Retina (tissue), 1 donor: ENCODE measurements at places on chromosomes 11 and 22.

DNA sequence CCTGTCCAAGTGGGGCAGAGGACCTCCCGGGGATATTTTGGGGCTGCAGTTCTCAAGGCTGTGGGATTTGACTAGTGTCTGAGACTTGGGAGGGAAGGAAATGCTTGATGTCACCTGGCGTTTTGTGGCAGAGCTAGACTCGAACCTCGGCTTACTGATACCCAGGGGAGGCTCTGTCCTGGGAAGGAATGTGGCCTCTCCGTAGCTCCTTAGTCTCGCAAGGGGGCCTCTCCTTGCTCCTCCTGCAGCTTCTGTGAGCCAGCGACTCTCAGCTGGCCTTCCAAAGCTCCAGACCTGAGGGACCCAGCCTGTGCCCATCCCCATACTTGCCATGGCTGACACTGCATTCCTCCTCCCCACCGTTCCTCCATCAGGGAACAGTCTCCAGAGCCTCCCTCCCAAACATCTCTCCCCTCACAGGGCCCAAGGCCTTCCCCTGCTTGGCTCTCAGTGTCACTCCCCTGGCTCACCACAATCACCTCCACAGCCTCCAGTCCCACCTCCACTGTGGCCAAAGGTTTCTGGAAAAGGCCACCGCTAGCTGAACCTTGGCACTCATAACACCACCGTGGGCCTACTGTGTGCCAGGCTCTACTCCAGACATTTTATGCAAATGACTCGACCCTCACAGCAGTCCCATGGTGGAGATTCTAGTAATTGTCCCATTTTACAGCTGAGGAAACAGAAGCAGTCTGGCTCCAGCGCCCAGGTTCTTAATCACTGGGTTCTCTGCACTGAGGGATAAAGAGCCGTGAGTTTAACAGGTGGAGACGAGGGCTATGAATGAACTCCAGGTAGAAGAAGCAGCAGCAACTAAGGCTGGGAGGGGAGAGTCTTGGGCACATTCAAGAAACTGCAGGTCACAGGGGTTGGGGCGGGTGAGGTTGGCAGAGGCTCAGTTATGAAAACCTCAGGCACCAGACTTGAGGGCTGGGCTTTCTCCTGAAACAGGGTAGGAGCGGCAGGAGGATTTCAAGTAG lies 12.1 kb downstream of the P2RY2 start:
- no peak for DNase-seq

GRCh38 chr11:131511794-131512193 lies 141.4 kb downstream of the NTM start:
- DNase-seq: peak; percentile 56

DNA sequence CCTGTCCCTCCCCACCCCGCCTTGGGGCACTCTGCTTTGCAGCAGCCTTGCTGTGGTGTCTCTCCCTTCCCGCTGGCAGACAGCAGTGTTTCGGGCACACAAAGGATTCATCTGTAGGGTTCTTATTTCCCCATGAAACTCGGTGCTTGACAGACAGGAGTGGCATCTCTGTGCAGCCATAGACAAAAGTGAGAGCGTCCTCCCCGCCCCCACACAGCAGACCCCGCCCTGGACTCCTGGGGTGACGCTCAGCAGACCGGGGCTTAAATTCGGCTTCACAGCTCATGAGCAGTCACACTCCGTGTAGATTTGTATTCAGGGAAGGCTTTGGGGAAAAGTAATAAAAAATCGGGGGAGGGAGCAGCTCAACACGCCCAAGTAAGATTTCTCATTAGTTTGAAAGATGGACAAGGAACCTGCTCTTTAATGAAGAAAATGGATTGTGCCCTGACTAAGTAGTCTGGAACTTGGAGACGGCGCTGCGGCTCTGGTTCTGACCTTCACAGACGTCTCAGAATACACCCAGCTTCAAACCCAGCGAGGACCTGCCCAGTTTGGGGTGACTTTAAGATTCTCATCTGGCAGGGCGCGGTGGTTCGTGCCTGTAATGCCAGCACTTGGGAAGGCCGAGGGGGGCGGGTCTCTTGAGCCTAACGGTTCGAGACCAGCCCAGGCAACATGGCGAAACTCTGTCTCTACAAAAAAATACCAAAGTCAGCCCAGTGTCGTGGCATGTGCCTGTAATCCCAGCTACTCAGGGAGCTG lies 136.0 kb downstream of the CACNA1I start:
- DNase-seq: peak; percentile 55

- DNase-seq: no peak
Observed at GRCh38 chr11:26144291-26144690, 187.6 kb upstream of the ANO3 start.

DNA sequence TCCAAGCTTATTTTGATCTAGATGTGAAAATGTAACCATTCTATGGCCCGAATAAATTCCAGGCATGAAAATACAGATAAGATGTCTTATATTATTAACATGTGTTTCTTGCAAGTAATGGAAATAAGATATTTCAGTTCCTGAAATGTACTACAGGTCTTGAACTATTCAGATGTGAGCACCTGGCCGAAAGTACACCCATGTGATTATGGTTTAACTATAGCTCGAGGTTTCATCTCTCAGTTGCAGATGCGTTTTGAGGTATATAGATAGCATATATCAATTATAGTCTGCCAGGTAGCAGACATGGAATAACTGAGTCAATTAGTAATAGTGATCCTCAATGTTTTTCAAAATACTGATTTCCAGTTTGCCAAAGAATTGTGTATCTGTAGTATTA lies 68.3 kb downstream of the DDIAS start:
- no peak for DNase-seq

- no peak for DNase-seq
Observed at GRCh38 chr11:33835143-33835878, 56.6 kb downstream of the LMO2 start.

DNA sequence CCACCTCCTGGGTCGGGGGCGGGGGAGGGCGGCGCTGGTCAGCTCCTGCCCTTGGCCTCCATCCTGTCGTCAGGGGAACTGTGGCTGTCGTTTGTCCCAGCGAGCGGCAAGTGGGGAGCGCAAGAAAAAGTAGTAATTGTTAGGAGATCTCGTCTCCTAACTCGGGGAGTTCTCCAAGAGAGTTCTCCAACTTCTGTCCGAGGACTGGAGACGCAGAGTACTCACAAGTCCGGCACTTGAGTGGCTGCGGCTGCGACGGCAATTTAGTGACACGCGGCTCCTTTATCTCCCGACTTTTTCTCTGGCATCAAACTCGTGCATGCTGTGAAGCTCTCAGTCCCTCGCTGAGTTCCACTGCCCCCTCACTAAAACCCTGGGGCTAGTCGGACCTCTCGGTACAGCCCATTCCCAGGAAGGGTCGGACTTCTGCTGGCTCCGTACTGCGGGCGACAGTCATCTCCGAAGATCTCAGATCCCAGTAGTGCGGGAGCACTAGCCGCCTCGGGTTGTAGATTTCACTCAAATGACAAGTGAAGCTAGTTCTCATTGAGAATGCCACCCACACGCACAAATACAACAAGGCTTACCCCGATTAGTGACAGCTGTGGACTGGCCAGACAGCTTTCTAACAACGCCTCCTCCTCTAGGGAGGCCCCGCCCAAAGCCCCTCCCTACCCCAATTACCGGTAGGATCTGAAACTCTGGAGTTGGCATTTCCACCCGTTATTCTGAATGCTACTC lies at the start of gene PGR:
PGR (minus strand) TSS at position 611 of the 741 bp plus-strand sequence. CDS start 743 bp downstream, outside the sequence.
- DNase-seq: peak; percentile 76

DNA sequence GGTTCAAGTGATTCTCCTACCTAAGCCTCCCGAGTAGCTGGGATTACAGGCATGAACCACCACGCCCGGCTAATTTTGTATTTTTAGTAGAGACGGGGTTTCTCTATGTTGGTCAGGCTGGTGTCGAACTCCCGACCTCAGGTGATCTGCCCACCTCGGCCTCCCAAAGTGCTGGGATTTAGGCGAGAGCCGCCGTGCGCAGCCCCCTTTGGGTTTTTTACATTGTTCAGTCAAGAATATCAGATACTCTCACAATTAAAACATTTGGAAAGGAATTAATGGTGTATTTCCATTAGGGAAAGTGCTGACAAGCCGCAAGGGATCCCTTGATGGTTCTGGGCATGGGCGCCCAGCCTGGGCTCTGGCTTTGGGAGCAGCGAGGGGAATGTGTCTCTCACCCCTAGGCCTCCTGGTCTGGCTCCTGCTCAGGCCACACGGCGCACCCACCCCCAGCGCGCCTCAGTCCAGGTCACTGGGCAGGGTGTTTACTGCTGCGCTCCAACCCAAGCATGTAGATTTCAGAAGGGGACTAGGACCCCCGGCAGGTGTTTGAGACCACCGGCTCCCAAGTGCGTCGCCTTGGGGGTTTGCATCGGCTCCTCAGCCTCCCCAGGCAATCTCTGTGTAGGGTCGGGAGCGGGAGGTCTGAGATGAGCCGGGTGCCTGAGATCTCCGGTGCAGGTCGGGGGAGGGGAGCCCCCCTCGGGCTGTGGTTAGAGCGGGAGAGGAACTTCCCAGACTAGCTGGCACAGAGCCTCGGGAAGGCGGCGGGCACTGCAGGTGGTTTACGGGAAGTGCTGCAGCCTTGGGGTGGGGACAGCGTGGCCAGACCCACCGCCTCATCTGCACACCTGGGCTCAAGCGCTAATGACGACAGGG lies 809 bp upstream of the IRF7 start:
- no peak for DNase-seq

DNA sequence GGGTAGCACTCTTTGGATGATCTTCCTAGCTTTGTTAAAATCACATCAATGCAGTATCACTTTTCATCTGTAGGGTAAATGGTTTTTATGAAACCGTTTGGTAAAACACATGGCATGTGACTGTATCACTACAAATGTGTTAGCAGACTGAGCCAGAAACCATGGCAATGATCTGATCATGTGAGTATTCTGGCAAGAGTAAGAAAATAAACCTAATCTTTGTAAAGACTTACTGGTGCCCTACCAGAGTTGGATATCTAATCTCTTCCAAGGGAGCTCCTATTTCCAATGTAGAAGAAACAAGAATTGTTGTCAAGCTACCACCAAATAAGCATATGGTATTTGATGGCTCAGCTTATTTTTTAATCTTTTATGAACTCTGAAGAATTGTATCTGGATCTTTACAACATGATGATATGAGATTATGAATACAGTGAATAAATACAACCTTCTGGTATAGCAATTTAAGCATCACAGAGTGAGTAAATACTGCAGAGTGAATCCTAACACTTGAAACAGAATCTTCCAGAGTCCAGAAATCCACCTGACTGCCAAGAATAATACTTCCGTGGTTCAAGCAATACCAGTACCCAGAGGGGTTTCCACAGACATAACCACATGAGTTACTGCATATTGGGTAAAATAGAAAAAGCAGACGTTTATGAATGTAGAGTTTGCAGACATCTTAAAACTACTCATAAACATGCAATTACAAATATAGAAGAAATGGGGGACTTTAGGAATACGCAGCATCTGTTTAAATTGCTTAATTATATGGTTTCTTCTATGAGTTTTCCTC lies 238.8 kb downstream of the TTC28 start:
- no peak for DNase-seq

DNA sequence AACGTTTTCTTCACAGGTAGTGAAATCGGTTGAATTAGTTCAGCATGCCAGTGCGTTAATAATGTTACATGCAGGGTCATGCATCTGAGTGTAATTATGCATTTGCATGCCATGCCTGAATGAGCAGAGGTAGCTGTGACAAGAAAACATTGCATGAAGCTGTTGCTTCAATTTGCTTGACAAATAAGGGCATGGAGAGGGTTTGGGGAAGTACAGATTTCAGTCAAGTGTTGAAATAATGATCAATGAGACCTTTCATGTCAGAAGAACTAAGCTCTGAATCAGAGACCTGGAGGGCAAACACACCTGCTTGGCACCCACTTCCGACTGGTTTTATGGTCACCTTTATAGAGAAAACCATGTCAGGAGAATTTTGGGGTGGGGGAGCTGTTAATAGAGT lies 221.4 kb downstream of the DBX1 start:
- DNase-seq: no peak

- DNase-seq: peak; percentile 64
Observed at GRCh38 chr11:119315131-119316015, 1.6 kb downstream of the MCAM start.

DNA sequence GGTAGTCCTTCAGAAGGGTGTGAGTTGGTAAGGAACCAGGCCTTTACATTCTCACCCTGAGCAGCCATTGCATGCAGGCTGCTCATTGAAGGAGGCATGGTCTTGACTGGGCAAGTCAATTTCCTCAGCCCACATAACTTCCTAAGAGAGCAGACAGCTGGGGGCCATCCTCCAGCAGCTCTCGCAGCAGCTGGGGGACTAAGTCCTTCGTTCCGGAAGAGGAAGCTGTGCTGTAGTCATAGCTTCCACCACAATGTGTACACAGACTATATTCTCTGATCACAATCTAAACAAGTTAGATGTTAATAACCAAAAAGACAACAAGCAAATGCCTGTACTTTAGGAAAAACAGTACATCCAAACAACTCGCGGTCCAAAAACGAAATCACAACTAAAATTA lies 30.1 kb upstream of the MPPED1 start:
- DNase-seq: no peak

GRCh38 chr11:92870196-92870832 lies 99.1 kb upstream of the MTNR1B start:
- DNase-seq: no peak

DNA sequence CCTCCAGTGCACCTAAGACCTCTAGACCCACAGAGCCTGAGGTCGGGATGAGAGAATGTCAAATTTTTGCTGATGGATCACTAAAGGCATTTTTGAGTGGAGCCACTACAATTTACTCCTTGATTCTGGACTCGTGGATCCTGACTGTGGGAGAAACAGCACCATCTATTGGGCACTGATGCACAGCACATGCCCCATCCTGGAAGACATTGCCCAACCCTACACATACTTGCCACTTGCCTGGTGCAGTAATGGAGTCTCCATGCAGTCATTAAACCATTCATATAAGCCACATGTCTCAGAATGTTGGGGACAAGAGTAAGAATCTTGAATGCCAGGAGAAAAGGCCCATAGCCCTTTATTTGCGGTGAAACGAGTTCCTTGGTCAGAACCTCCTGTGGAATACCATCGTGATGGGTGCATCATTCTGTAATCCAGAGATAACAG lies 103.9 kb downstream of the GGTLC2 start:
- peak; percentile 62 for DNase-seq

DNA sequence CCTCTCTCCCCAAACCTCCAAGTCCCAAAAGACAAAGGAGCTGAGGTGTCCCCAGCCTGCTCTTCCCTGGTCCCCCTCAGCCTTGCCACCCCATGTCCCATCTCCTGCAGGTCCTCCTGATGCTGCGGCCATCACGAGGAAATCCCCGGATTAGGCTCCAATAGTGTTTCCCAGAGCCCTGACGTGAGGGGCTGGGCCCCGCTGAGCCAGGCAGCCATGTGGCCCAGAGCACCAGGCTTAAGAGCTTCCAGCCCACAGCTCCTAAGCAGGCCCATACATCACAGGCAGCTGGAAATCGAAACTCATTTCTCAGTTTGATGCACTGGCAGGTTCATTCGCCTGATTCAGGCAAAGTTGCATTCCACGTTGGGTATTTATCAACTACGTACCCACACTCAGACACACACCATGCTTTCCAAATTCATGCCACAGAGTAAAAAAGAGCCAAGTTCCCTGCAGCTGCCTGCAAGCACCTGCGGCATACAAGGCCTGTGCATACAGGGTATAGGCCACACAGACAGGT lies 114.2 kb downstream of the CHST1 start:
- no peak for DNase-seq

- DNase-seq: no peak
Observed at GRCh38 chr11:8294251-8294935, 30.7 kb upstream of the LMO1 start.

GRCh38 chr11:108859510-108859909 lies 194.6 kb downstream of the DDX10 start:
- DNase-seq: no peak
